ENCODE measurements at places on chromosomes 6 and 20.

DNA sequence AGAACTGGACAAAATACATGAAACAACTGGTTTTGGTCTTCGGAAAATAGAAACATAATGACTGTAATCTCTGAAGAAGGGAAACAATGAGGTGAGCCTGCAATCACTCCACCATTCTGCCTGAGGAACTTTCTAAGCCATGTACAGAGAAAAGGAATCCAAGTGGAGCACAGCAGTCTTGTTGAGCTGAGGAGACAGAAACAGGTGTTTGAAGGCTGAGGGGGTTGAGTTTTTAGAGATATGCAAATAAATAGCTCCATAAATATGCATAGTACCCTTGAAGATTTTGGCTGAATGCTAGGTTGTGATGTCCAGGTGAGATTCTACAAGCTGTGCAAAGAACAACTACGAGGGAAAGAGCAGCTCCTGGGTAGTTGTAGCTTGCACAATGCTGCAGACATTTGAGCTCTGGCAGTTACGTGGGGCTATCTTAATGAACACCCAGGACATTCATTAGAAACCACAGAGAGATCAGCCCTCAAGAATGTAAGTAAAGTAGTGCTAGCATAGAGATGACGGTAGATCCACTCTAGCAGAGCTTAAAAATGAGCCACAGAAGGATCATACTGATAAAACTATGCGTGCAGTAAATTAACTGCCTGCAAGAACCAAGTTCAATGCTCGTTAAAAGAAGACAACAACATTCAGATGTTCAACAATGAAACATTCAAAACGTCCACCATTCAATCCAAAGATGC is 24.3 kb downstream of the TUBB2B start:
- DNase-seq: no peak

- DNase-seq: no peak
These were observed 241.0 kb downstream of the MYLK4 start for GRCh38 chr6:2509711-2510110.

GRCh38 chr6:16729183-16729691 is 32.0 kb downstream of the ATXN1 start:
- no peak for DNase-seq

- DNase-seq: peak; percentile 48
These were observed 351.9 kb upstream of the PRND start for GRCh38 chr20:4369798-4370124.

GRCh38 chr6:160015778-160016684 is 47.1 kb downstream of the IGF2R start:
- peak; percentile 33 for DNase-seq

DNA sequence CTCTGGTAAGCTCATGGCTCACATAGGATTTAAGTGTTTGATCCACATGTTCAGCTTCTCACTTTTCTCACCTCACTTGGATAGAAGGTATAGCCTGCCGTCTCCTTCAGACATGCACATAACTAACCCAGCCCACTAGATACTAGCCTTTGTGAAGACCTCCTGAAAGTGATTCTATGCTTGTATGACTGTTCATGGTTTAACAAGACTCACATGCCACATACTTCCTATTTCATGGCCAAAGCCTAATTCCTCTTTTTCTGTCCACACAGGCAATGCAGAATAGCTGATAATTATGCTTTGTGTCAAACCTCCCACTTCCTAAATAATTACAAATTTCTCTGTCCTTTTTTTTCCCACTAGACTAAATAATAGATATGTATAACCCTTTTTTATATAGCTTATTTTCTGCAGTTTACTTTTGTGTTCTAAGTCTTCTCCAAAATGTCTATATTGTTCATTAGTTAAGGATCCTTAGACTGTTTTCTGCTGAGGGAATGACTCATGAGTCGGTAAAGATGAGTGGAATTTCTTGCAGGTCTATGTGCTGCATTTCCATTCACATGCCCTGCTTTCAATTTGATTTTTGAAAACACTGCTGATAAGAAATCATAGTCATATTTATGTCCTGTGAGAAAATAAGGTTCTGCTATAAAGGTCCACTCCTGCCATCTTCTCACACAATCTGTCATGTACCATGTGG is 43.0 kb downstream of the HDDC2 start:
- DNase-seq: no peak

GRCh38 chr20:48273843-48274242 is 488.6 kb upstream of the SULF2 start:
- DNase-seq: no peak

DNA sequence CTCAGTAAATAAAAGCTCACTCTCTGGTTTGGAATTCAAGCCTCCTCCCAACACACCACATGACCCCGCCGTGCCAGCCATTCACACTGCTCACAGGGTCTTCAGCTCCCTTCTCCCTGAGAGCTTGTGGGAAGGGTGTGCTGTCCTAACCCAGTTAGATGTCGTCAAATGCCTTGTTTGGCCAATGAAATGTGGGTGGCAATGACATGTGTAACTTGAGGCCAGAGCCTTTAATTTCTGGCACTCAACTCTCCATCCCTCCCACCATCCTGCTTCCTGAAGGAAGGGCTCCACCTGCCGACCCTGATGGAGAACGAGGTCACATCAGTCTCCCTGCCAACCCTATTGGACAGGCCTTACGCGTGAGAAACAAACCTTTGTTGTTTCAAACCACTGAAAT is 224.5 kb upstream of the AGPAT4 start:
- DNase-seq: no peak

DNA sequence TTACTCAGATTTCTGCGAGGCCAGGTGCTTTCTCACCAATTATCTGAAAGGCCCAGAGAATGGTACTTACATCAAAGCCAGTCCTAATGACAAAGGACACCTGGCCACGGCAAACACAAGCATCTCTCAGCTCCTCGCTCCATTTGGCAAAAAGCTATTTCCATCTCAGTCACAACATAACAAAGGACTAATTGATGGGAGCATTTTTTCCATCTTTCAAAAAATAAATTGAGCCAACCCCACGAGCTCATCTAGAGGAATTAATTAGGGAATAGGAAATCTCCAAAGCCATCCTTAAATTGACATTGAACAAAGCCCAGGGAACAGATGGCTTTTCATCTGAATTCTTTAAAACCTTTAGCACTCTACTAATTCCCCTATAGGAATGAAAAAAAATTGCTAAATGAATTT is 236.7 kb downstream of the HAO1 start:
- DNase-seq: no peak

DNA sequence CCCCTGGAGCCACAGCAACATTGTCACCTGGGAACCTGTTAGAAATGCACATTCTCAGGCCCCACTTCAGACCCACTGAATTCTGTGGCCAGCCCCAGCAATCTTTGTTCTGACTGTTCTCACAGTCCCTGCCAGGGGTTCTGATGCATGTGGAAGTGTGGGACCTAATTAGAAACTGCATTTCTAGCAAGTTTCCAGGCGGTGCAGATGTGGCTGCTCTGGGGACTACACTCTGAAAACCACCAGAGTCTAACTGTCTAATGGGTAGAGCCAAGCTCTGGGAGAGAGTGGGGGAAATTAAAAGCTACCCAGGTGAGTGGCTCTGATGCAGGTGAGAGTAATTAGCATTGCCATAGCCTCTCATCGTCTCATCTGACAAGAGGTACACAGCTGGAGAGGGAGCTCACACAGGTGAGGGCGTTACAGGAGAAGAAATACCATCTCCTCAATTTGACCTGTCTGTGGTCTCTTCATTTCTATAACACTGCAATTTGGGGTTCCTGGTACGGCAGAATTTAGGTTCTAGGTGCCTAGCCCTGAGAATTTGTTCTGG is 66.0 kb downstream of the SNX5 start:
- DNase-seq: no peak

DNA sequence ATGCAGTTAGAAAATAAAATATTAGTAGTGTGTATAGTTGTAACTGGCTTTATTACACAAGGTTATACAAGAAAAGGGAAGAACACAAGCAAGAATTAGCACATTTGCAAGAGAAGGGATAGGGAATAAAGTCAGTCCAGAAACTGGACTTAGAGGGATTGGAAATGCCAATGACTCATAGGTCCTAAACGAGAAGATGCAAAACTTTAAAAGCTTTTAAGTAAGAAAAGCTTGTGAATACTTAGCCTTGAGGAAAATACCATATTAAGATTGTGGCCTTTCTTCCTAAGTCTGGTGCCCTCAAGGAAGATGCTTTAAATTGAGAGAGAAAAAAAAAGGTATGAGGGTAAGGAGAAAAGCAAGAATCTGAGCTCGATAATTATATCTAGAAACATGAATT is 102.3 kb upstream of the MCHR2 start:
- no peak for DNase-seq

- DNase-seq: no peak
These were observed 389.9 kb downstream of the RNGTT start for GRCh38 chr6:88573561-88573960.

DNA sequence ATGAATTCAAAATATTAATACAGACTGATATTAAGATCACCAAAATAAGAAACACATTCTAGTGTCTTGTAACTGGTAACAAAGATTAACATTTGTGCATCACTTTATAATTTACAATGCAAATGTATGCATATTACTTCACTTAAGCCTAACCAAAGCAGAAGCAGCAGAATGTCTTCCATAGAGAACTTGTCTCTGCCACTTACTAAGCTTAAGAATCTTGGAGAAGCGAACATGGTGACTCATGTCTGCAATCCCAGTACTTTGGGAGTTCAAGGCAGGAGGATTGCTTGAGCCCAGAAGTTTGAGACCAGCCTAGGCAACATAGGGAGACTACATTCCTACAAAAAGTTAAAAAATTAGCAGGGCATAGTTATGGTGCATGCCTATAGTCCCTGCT is 18.8 kb downstream of the AK9 start:
- DNase-seq: no peak

DNA sequence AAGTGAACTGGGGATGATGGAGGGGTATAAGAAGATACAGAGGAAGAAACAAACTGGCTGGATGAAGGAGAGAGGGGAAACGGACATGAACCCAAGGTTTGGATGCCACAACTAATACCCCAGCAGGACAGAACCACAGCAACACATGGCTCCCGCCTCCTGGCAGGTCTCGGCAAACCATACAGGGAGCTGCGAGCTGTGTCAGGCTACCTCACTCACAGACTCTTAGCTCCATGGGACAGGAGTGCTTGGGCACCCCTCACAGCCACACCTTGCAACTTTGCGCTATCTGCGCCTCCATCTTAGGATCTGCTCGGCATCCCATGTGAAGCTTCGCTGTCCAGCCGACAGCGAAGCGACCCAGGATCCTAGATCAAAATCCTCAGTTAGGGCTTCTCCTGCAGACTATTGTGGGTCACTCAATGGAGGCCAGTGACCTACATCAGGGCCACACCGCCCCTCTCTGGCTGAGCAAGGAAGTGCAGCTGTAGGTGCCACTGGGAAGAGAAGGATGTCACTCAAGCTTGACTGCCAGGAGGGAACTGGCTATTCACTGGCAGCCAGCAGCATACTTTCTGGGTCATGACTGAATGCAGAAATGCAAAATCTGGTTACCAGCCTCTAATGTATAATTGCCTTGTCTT is 174.4 kb upstream of the RIN2 start:
- peak; percentile 52 for DNase-seq

DNA sequence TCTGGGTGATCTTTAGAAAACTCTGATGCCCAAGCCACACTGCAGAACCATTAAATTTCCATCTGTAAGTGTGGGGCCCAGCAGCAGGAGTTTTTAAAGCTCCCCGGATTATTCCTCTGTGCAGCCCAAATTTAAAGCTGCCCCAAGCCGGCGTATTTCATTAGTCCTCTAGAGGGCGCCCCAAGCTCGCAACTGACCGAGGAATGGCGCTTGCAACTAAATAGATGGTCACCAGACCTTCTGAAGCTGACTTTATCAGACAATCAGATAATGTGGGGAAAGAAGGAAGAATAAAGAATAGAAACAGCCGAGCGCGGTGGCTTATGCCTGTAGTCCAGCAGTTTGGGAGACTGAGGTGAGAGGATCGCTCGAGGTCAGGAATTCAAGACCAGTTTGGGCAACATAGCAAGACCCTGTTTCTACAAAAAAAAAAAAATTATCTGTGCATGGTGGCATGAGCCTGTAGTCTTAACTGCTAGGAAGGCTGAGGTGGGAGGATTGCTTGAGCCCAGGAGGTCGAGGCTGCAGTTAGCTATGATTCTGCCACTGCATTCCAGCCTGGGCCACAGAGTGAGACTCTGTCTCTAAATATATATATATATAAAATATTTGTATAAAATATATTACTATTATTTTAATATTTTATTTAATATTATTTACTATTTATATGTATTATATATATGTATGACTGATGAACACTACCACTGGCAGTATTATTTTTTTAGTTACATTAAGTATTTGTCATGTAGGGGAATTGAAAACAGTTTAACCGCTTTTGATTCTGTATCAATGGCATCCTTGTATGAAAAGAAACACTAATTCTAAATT is 56.0 kb downstream of the OTOR start:
- peak; percentile 61 for DNase-seq

DNA sequence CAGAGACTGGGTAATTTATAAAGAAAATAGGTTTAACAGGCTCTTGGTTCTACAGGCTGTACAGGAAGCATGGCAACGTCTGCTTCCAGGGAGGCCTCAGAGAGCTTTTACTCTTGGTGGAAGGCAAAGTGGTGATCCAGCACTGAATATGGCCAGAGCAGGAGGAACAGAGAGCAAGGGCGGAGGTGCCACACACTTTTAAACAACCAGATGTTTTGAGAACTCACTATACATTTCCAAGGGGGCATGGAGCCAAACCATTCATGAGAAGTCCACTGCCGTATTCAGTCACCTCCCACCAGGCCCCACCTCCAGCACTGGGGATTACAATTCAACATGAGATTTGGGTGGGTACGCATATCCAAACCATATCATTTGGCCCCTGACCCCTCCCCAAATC is 18.7 kb downstream of the SAMD5 start:
- DNase-seq: no peak

Measured in activated naive CD8-positive, alpha-beta T cell treated with anti-CD3 and anti-CD28 coated beads, Interleukin-2, amount 50 U/mL, for 24 hours (primary cell).